ENCODE measurements at places on chromosomes 1 and 21.

GRCh38 chr1:42783092-42783491, 1.7 kb upstream of the TMEM269 start:
- DNase-seq, result no peak

- no peak for DNase-seq
These were observed 39.4 kb upstream of the ZFYVE9 start for GRCh38 chr1:52102336-52103013.

DNA sequence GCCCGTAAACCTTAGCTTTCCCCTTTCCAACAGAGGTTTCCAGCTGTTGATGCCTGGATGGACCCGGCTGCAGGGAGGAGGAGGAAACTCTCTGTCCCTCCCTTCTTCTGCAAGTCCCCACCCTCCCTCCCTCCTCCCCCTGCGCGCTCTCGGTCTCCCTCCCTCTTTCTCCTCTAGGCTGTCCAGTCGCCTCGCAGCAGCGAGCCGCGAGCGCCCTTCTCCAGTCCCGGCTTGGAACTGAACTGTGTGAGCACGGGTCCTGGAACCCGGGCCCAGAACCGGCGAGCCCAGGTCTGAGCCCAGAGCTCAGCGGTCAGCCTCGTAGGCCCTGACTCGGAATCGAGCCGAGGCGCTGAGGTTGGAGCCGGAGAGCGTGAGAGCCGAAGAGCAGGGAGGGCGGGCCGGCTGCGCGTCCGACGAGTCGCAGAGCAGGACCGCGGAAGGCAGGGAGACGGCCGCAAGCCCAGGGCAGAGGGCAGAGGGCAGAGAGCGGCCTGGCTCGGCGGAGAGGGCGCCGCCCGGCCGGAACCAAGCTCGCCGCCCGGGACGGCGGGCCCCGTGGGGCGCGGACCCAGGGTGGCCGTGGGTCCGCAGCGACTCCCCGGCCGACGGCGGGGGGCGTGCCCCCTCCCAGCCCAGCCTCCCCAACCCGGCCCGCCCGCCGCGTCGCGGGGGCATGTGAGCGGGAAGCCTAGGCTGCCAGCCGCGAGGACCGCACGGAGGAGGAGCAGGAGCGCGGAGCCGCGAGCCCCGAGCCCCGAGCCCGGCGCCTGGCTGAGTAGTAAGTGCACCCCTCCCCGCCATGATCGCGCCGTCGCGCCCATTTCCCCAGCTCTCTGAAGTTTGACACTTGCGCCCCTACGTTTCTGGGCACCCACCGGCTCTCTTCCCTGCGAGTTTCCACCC, at the start of gene SOX13:
TSS of gene SOX13 (plus strand) at position 185 of the 906 bp plus-strand sequence. CDS start 39,801 bp downstream, outside the sequence.
- no peak for DNase-seq

DNA sequence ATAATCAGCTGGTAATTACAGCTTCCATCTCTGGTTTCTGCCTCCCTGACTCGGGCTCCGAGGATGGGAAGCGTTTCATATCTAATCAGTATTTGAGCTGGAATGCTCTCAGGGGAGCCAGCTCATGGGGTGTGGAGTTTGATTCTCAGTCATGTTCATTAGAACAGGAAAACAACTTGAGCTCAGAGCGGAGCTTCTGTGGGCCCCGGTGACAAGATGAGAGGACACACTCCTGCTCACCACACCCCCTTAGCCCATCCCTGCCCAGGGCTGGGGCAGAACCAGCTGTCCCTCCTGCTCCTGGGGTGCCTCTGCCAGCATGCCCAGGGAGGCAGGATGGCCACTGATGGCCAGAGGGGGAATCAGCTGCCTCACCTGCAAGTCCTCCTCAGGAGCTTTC, 726.0 kb downstream of the PTPRU start:
- no peak for DNase-seq
